NCI-H1048 (cell line): ENCODE measurements at places on chromosomes 3 and 15.

GRCh38 chr3:14475621-14476020 is 64.5 kb downstream of the GRIP2 start:
- no peak for DNase-seq

DNA sequence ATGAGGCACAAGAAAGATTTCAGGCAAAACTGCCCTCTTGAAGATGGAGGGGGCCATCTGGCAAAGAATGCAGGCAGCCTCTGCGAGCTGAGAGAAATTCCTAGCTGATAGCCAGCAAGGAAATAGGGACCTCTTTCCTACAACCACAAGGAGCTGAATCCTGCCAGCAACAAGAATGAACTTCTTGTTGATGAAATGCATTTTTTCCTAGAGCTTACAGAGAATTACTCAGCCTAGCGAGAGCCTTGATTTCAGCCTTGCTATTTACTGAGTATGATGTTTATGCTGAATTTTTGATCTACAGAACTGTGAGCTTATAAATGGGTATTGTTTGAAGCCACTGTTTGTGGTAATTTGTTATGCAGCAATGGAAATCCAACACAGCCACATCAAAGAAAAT is 148.5 kb upstream of the NAALADL2 start:
- DNase-seq: no peak

- no peak for DNase-seq
Measured at GRCh38 chr3:175798326-175798725, 939.2 kb downstream of the NAALADL2 start.

GRCh38 chr15:76190751-76191538 is 120.3 kb downstream of the ETFA start:
- peak; percentile 67 for DNase-seq

- DNase-seq: no peak
Measured at GRCh38 chr3:27639271-27639670, 82.9 kb downstream of the EOMES start.

- DNase-seq: no peak
Measured at GRCh38 chr3:151227266-151227806, 24.3 kb upstream of the GPR171 start.

- no peak for DNase-seq
Measured at GRCh38 chr15:96234109-96234892, 96.2 kb upstream of the NR2F2 start.

DNA sequence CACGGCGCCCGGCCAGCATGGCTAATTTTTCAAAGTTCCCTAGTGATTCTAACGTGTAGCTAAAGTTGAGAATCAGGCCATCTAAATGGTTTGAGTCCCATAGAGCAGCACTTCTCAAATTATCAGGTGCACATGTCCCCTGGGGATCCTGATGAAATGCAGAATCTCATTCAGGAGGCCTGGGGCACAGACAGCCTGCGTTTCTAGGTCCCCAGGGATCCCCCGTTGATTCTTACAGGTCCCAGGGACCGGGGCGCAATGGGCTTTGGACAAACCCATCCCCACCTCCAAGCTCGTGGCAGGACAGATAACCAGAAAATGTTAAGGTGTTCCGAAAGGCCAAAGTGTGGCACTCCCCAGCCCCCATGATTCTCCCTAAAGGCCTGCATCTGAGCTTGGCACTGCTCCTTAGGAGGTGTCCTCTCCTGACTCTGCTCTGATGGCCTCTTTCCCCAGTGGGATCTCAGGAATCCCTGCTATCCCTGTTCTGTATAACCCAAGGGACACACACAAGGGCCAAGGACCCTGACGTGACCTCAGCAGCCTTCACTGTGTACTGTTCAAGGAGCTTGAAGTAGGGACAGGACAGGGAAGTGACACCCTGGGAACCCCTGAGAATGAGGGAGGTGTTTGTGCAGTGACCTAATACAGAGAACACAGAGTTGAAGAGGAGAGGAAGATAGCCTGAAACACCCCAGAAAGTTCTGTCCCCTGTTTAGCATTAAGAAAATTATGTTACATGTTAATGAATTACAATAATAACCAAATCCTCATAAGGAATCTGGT is 8.0 kb downstream of the LRRK1 start:
- no peak for DNase-seq

DNA sequence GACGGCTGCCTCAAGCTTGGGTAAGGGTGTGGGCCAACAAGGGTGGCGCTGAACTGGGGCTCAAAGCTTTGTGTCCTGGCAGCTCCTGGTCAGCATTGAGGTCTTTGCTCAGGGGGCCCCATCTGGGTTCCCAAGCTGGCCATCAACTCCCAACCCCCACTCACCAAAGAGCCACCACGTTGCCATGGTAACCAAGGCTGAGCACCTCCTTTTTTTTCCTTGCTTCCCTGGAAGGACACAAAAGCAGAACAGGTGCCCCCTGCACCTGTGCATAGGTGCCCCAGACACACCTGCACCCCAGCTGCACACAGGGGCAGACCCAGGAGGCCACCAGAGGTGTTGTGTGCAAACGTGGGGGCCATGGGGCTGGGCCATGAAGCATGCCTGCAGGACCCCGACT is 16.5 kb downstream of the UROC1 start:
- DNase-seq: no peak

DNA sequence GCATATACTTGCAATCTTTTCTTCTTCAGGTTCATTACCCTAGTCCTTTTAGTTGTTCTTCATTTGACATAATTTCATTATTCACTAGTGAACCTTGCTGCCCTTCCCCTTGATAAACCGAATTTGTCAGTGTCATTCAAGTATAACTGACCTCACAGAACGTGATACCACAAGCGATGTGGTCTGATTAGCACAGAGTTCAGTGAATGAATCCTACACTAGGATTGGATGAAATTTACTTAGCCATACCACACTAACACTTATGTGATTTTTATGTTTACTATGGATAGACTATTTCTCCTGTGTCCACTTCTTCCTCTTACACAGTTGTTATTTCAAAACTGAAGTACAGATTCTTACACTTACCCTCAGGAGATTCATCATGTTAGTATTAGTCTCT is 27.2 kb downstream of the CD86 start:
- DNase-seq: no peak

- no peak for DNase-seq
Measured at GRCh38 chr3:55487381-55488241, 505 bp upstream of the WNT5A start.

DNA sequence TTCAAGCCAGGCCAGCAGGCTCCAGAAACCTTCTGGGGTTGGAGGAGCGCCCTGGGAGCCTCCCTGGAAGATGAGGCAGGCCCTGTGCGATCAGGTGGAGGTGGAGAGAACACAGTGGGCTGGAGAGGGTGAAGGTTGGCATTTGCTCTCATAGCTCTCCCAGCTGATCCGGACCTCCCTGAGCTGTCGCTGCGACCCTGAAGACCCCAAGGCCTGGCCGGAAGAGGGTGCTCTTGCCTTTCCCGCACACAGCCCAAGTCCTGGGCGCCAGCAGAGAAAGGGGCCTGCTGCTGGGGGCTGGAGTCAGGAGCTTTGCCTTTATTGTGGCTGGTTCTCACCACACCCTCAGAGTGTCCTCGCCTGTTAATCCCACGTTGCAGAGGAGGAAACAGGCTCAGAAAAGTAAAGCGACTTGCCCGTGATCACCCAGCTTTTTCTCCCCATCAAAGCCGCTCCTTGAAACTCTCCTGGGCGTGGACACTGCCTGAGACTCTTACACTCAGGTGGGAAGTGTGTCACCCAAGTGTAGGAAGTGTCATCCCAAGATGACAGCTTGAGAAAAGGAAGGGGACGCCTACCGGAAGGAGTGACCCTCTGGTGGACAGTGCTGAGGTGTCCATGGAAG is 8.6 kb upstream of the RPL29 start:
- DNase-seq: no peak

DNA sequence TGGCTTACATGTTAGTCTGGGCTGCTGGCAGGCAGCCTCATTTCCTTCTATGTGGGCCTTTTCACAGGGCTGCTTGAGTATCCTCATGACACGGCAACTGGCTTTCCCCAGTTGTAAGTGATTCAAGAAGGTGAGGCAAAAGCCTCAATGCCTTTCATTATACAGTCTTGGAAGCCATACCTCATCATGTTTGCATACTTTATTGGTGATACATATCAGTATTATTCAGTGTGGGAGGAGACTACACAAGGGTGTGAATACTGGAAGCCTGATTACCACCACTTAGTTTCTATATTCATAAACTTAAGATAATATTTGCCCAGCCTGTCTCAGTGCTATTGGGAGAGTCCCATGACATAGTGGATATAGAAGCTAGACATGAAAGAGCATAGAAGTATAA is 346.8 kb downstream of the SOX2 start:
- no peak for DNase-seq

DNA sequence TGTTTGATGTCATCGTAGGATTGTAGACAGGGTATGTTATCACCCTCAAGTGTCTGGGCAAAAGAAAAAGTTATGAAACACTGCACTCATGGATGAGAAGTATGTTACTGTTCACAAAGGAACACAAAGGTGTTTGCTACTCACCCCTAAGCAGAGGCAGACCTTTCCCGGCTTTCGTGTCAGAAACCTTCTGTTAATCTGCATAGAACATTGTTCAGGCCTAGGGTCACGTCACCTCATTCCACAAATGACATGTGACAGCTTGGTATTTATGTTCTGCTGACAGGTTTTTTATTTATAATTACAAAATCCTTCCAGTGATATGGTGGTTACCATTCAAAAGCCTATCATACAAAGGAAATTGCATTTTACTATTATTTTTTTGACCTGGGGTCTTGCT is 16.5 kb downstream of the THUMPD3 start:
- no peak for DNase-seq

- no peak for DNase-seq
Measured at GRCh38 chr3:18747383-18747782, 322.2 kb upstream of the SATB1 start.

DNA sequence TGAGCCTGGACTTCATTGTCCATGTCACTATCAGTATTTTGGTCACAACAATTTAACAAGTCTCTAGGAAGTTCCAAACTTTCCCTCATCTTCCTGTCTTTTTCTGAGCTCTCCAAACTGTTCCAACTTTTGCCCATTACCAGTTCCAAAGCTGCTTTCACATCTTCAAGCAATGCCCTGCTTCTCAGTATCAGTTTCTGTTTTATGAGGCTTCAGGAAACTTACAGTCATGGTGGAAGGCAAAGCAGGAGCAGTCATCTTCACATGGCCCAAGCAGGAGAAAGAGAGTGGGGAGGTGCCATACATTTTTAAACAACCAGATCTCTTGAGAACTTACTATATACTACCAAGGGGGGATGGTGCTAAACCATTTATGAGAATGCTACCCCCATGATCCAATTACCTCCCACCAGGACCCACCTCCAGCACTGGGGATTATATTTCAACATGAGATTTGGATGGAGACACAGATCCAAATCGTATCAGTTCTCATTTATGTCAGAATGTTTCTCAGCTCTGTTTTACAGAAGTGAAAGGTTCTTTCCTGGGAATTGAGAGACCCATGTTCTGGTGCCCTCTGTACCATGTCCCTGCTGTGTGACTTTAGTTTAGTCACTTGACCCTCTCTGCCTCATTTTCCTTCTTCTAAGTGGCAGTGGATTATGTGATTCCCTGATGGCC is 169.7 kb downstream of the PLCL2 start:
- no peak for DNase-seq

- no peak for DNase-seq
Measured at GRCh38 chr3:6867269-6867668, 6.4 kb downstream of the GRM7 start.

DNA sequence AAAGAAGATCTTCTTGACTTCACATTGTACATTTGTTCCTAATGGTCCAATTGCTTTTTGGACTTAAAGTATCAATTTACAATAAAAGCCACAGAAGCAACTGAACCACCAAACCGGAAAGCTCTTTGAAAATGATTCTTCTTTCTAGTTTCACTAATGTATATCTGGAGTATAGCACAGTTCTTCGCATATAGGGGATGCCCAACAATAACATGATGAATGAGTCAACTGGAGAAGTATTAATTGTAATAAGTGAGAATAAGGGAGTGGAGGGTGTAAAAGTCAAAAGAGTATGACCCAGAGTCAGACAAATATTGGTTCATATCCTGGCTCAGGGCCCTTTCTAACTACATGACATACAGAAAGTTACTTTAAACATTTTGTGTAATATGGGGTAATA is 425.2 kb downstream of the ZBTB20 start:
- DNase-seq: no peak

DNA sequence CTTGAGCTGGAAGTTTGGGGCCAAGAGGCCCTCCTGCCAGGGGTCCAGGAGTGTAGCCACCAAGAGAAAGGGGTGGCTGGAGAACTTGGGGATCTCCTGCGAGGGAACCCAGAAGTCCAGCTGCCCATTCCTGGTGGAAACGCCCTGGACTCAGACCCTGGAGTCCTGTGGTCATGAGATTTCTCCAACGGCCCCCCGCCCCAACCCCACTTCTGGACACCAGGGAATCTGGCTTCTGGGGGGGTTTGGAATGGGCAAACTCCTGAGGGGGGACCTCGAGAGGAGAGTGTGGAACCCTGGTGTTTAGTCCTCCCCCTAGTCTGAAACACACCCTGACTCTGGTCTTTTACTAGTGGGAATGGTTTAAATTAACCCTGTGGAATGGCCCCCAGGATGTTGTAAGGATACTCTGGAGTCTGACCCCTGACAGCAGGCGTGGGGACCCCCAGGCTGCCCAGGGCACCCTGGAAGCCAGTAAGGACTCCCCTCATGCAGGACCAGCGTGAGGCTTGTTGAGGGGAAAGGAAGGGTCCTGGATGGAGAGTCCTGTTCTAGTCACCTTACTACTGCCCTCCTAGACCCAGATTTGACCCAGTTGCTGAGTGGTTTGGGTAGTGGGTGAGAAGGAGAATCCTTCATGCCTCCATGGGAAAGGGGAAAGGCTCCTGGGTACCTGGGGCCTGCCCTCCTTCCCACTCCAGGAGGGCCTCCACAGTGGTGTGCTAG is 540 bp downstream of the KLHDC8B start:
- no peak for DNase-seq

DNA sequence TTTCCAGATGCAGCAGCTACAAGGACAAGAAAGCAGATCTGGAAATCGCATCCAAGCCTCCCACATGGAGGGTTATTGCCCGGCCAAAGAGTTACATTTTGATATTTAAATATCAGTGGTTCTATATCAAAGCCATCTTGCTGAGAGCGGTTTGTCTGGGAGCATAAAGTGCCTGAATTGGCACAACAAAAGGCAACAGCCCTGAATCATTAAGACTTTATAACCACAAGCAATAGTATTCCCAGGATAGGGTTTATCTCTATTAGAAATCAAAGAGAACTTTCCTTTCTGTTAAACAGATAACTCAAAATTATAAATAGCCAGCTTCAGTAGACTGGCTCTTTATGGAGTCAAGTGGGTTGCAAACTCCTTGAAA is 564.7 kb downstream of the ROBO1 start:
- DNase-seq: no peak

- no peak for DNase-seq
Measured at GRCh38 chr15:32888221-32888761, 170.5 kb downstream of the GREM1 start.

- no peak for DNase-seq
Measured at GRCh38 chr3:32495609-32496008, 7.0 kb downstream of the CMTM6 start.

DNA sequence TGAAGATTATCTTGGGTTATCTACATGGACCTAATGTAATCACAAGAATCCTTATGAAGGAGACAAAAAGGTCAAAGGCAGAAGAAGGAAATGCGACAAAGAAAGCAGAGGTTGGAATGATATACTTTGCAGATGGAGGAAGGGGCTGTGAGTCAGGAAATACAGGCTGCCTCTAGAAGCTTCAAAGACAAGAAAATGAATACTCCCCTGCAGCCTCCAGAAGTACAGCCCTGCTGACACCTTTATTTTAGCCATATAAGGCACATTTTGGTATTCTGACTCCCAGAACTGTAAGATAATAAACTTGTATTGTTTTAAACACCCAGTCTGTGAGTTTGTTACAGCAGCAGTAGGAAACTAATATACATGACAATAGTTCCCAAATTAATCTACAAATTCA is 58.6 kb downstream of the SIDT1 start:
- DNase-seq: no peak

GRCh38 chr3:184846496-184846895 is 34.5 kb downstream of the VPS8 start:
- no peak for DNase-seq
